HEK293T (cell line): ENCODE measurements at places on chromosomes 11 and 22.
A peak's percentile ranks its signal among the peaks of the same experiment; 100 is the strongest.

GRCh38 chr11:17548444-17548843, 1.4 kb downstream of the OTOG start:
- peak; percentile 23 for DNase-seq

DNA sequence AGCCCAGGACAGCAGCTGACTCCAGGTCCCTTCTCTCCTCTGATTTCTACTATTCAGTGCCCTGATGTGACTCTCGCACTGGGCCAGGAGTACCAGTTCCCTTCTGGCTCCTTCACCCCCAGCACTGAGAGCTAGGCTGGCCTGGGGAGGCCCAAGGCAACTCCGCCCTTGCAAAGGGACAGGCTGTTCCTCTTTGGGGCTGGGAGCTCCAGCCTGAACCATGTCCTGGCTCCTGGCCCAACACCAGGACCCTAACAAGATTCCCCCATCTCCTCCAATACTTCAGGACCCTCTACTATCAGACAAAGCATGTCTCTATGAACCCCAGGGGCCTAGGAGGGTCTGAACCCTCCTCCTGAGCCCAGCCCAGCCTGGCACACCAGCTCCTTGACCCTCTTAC, 12.5 kb downstream of the CREB3L1 start:
- no peak for DNase-seq

- peak; percentile 73 for DNase-seq
Observed at GRCh38 chr22:37045958-37046357, 5.6 kb upstream of the KCTD17 start.

DNA sequence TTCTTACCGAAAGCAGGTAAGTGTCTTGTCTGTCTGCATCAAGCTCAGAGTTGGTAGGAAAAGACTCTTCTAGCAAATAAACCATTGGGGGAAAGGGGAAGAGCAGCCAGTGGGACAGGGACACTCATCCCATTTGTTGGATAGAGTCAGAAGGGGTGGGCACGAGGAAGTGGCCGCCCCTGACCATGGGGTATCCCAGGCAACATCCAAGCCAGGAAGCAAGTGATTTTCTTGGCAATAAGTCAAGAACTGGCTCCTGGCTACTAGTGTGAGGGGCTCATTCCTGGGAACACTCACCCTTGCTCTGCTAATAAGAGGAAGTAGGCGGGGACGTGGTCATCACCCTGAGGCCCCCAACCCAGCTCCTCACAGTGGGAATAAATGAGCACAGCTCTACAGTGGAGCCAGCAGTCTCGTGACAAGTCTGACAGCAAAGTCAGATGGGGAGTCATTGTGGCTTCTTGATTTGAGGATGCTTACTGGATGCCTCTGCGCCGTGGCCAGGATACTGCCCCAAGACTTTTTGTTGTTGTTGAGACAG, 6.7 kb downstream of the SLC25A18 start:
- DNase-seq: no peak

- peak; percentile 50 for DNase-seq
Observed at GRCh38 chr22:42376711-42377554, 55.3 kb downstream of the NFAM1 start.

DNA sequence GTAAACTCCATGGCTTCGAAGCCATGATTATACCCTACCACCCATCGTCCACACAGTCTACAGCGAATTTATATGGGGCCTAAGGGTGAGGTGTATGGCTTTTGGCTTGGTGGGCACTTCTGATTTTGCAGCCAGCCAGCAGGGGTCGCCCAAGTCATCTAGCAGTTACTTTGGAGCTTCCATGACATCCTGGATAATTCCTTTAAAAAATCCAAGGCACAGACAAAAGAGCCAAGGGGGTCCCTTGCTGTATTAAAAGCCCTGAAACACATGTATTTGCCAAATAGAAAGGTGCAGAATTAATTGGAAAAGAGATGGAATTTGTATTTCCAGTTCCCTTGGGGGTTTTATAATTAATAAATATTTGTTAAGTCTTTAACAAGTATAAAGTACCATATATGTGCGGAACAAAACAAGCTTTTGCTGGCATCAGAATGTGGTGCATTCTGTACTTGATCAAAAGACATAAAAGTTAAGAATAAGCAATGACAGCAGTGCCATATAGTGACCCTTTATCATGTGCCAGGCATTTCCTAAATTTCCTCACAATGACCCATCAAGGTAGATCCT, 132.8 kb upstream of the PITPNB start:
- DNase-seq: peak; percentile 78

DNA sequence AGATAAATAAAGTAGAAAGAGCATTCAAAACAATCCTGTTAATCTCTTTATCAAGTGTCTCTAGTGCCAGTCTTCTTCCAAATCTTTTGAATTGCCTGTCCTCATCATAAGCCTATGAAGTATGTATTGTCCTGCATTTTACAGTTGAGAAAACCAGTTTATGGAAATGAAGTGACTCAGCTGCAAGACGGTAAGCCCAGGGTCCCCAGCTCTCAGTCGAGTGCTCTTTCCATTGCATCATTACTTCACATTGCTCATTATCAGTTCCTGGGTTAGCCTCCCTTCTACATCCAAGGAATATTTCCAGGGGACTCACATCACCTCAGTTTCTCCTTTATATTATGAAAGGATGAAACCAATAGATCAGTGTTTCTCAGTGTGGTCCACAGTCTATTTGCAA, 9.1 kb upstream of the P4HA3 start:
- no peak for DNase-seq

- no peak for DNase-seq
Observed at GRCh38 chr11:76730887-76731565, 52.1 kb upstream of the TSKU start.

DNA sequence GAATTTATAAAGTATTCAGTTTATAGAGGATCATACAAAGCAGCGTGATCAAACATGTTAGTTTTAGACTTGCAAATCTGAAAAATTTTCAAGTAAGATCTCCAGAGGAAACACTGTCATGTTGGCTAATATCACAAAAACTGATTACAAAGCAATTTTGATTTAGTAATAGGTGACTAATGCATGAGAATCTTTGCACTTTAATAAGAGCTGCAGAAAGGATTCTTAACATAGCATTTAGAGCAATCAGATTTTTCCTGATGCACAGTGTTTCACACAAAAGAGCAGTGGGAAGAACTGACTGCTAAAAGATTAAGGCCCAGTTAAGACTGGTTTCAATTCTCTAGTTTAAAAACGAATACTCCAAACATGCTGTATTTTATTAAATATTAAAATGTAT, 321.2 kb downstream of the GUCY1A2 start:
- no peak for DNase-seq

DNA sequence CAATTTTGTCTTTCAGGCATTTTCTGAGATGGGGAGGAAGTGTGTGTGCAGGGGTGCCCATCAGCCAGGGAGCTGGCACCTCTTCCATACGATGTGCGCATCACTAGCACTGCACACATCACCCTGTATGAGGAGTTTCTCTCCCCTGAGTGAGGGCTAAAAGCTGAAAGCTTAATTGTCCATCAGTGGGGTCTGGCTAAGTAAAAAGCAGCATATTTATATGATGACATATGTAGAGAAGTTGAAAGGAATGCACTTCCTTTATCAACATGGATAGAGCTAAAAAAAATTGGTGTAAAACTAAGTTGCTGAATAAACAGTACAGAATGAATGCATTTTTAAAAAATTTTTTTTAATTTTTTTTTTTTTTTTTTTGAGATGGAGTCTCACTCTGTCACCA, 4.0 kb downstream of the VSTM5 start:
- DNase-seq: no peak

- no peak for DNase-seq
Observed at GRCh38 chr11:34331329-34331728, 26.5 kb downstream of the ABTB2 start.

DNA sequence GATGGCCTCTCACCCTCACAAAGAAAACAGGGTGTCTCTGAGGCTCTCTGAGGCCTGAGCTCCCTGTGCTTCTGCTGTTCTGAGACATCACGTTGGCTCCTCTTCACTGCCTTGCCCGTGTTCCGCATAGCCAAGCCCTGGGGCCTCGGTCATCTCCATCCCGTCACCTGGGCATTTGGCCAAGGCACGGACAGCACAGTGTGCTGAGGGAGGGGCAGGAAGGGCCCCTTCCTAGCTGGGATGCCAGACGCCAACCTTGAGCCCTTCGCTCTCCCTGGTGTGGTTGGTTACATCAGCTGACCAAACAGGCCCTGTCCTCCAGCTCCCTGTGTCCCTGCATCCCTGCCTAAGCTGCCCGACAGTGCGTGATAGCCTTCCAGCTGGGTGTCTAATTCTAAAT, 25.9 kb downstream of the MOV10L1 start:
- no peak for DNase-seq

DNA sequence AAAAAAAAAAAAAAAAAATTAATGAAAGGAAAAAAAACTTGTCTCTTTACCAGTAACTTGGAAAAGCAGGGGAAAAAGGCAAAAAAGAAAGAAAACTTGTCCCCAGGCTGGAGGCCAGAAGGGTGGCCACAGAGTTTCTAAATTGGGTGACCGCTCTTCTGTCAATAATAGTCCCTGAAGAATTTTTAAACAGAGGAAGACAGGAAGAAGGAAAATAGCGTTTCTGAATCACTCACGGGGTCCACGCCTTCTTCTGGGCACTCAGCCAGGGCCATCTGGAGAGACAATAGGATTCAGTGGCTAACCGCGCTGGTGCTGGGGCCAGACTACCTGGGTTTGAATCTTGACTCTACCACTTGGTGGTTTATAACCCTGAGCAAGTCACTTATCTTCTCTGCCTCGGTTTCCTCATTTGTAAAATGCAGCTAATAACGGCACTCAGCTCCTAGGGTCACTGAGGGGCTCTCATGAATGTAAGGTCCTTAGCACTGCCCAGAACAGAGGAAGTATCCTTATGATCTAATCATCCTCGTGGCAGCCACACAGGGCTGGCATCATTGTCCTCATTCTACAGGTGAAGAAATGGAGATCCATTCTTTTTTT, 7.0 kb downstream of the C11orf86 start:
- no peak for DNase-seq

- DNase-seq: no peak
Observed at GRCh38 chr22:42881982-42882656, 25.0 kb upstream of the ARFGAP3 start.

- no peak for DNase-seq
Observed at GRCh38 chr11:57938351-57938750, 85.3 kb upstream of the OR9Q1 start.

- no peak for DNase-seq
Observed at GRCh38 chr22:21015466-21016006, 571 bp downstream of the P2RX6 start.

- no peak for DNase-seq
Observed at GRCh38 chr11:108838102-108838791, 173.4 kb downstream of the DDX10 start.

DNA sequence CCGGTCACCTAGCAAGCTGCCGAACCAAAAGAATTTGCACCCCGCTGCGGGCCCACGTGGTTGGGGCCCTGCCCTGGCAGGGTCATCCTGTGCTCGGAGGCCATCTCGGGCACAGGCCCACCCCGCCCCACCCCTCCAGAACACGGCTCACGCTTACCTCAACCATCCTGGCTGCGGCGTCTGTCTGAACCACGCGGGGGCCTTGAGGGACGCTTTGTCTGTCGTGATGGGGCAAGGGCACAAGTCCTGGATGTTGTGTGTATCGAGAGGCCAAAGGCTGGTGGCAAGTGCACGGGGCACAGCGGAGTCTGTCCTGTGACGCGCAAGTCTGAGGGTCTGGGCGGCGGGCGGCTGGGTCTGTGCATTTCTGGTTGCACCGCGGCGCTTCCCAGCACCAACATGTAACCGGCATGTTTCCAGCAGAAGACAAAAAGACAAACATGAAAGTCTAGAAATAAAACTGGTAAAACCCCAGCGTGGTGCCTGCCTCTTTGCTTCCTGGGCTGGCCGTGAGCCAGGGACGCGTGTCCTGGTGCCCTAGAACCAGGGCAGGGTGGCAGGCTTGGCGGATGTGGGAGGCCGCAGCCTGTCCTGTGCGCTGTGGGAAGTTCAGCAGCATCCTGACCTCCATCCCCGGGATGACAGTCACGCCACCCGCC, 13.2 kb downstream of the CCND1 start:
- DNase-seq: no peak

- DNase-seq: no peak
Observed at GRCh38 chr22:17705951-17706900, 67.7 kb downstream of the BCL2L13 start.

- DNase-seq: no peak
Observed at GRCh38 chr11:452203-452744, 2.2 kb downstream of the PTDSS2 start.

DNA sequence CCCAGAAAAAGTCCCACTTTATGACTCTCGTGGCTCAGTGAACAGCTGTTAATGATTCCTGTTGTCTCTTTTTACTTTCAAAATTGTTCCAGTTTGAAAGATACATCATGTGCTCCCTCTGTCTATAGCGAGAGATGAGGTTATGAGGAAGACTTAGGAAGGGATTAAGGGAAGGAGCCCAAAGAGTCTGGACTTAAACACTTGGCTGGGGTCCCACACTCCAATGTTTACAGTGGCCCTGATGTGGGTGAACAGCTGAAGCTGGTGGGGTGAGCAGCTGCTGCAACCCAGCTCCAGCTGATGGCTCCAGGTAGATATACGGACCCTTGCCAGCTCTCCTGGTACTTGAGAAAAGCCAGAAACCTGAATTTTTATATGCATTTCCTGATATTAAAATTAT, 84.5 kb upstream of the PLET1 start:
- no peak for DNase-seq

DNA sequence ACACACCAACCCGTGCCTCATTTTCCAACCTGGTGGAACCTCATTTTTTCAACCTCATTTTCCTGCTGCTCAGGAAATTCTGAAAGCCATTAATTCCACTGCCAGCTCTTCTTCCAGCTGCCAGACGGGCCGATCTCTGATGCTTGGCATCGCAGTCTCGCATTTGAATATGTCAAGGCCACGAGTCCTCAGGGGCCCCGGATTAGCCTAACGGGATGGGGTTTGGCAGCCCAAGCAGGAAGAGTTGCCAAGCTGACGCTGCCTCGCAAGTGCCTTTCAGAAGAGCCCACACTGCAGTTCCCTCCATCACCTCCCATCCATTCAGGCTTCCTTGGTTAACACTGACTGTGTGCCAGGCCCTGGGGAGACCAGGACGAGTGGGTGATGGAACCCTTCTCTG, 8.7 kb downstream of the RASD2 start:
- DNase-seq: no peak
